Uterus (tissue), 4 donors: ENCODE measurements at places on chromosomes 7 and 10. TPM values are rescaled to one million over a fixed set of nuclear protein-coding genes. Genes with fewer than 3 reads are reported as not detected.

Gene SPDYE1
- total RNA-seq = not detected

Gene MYL10
- not detected for total RNA-seq

Gene ZMYND11
- total RNA-seq = 54.1 TPM

Gene TACC2
- total RNA-seq = 16.5 TPM

Gene CCDC136
- total RNA-seq = 16.5 TPM

Gene TMEM270
- not detected for total RNA-seq

Gene FAM25C
- not detected for total RNA-seq

Gene SLC16A12
- 7.4 TPM for total RNA-seq

Gene BHLHA15
- not detected for total RNA-seq

DNA sequence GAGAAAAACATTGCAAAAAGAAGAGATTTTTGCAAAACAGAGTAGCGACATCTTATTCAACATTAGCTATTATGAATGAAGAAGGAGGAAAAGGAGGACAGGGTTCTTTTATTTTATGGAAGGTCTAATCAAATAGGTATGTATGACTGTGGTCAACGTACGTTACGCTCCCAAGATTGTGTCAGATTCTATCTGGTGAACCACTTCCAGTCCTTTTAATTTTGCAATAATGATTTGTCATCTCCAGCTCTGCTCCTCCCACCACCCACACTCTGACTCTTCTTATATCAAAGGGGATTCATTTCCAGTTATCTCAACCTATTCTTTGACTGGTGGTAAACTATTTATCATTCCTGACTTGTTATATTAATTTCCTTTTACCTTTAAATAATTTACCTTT, 259.9 kb downstream of the CACNA2D1 start:
- H3K27ac ChIP-seq = no peak overlapping the region
- DNase-seq = no peak
- H3K36me3 ChIP-seq = no peaks in the 10 kb centered on the region
- no peak overlapping the region for H3K4me3 ChIP-seq

DNA sequence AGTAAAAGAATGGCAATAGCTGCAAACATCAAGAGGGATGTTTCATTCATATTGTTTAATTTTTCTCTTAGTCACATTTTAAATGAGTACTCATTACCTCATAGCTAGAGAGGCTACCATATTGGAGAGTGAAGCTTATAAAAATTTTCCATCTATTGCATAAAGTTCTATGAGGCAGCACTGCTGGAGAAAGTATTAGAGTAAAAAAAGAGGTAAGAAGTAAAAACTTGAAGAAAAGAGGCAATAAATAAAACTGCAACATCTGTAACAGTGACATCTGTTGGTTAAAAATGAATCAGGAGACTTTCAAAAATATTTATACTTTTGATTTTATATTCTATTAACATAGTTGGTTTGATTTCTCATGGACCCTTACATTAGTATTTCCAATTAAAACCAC, 284.5 kb upstream of the SEMA3D start:
- no peak overlapping the region for H3K4me3 ChIP-seq
- no peaks in the 10 kb centered on the region for H3K27me3 ChIP-seq
- no peak for DNase-seq
- H3K36me3 ChIP-seq = no peaks in the 10 kb centered on the region
- H3K4me1 ChIP-seq = no peaks in the 10 kb centered on the region

DNA sequence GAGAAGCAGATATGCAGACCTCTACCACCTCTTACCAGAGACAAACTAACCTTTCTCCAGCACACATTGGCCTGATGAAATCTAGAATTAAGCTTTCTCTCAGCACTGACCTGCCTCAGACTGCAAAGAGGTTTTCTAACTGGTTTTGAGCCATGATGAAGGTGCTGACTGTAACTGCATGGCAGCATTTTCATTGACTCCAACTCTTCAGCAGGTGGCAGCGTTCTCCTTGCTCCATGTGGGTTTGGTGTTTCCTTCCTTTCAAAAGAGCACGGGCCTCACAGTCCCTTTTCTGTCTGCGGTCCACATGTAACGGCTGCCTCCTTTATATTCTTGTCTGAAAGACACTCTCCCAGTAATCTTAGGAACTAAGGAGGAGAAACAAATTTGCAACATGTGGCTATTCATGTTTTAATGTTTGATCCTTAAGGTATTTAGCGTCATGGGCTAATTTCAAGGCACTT, 12.6 kb downstream of the KLLN start:
- no peak overlapping the region for H3K4me3 ChIP-seq
- no peaks in the 10 kb centered on the region for H3K4me1 ChIP-seq
- peak; percentile 76 for DNase-seq
- H3K27ac ChIP-seq = peak overlapping the region; percentile 42
- no peaks in the 10 kb centered on the region for H3K27me3 ChIP-seq

GRCh38 chr7:36487756-36488336, 98.2 kb downstream of the ANLN start:
- H3K27ac ChIP-seq = no peak overlapping the region
- no peaks in the 10 kb centered on the region for H3K27me3 ChIP-seq
- no peaks in the 10 kb centered on the region for H3K4me1 ChIP-seq
- H3K36me3 ChIP-seq = no peaks in the 10 kb centered on the region

DNA sequence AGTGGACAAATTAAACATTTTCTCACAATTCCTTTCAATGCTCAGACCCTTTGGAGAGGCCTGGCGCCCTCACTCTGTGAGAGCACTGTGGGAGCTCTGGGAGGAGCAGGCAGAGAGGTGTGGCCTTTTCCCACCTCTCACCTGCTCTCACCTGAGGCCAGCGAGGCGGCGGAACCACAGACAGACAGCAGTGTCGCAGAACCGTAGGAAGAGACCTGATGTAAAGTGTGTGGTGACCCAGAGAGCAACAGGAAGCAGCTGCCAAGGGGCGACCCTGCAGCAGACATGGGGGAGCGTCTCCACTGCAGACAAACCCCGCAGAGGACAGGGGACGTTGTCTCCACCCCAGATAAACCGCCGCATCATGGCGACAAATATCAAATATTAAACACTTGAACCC, 15.6 kb upstream of the PARP12 start:
- no peaks in the 10 kb centered on the region for H3K36me3 ChIP-seq
- no peak for DNase-seq
- no peak overlapping the region for H3K4me3 ChIP-seq

GRCh38 chr10:53580465-53580864, 807.9 kb upstream of the MBL2 start:
- H3K4me3 ChIP-seq = no peak overlapping the region
- H3K36me3 ChIP-seq = no peaks in the 10 kb centered on the region
- DNase-seq = no peak
- no peak overlapping the region for H3K27ac ChIP-seq

DNA sequence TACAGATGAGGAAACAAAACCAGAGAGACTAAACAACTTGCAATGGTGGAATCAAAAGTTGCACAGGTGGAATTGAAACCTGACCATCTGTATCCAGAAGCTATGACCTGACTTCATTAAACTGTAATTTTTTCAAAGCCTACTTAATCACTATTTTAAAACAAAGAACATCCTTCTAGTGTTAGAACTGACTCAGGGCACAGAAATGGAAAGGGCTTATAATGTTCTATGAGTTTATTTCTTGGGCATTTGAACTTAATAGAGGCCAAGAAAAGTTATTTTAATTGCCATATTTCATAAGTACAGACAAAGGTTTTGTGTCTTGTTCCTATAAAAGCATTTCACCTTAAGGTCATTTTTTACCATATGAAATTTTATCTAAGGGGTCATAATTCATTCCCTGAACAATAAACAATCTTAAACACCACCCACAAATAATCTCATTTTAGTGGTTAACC, 8.8 kb downstream of the ITGB1 start:
- no peak for DNase-seq
- H3K4me1 ChIP-seq = no peaks in the 10 kb centered on the region
- no peaks in the 10 kb centered on the region for H3K27me3 ChIP-seq
- H3K4me3 ChIP-seq = no peak overlapping the region
- H3K36me3 ChIP-seq = no peaks in the 10 kb centered on the region
- no peak overlapping the region for H3K27ac ChIP-seq

DNA sequence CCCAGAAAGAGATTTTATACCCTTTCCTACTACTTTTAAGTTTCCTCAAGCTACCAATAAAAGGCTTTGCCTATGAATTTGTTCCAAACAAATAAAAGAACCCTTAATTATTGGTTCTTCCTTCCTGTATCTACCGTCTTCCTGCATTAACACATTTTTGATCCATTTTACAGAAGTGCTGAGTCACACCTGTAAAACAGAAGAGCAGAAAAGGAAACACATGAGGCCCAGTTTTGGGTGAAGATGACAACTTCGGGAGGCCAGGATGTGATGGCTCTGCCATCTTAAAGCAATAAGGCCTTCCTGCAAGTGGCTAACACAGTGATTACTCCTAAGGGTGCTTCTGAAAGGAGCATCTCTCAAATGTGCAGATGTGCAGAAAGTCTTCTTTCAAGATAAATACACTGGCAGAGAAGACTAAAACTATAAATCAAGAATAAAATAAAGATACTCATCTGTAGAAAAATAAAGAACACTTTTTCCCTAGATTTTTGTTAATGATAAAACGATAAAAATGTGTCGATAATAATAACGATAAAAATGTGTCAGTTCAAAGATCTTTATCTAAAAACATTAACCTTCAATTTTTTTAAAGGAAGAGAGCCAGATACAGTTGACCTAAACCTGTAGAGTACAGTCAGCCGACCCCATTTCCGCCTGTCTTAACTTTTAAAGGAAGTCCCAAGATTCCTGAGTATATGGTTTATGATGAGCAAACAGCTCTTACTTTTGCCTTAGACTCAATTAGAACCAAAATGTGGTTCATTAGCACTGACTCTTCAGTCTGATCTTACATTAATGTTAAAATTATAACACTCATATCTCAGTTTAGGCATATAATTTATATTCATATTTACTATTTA, 108.6 kb downstream of the UBE2H start:
- H3K27ac ChIP-seq = no peak overlapping the region
- H3K36me3 ChIP-seq = no peaks in the 10 kb centered on the region
- no peak for DNase-seq

DNA sequence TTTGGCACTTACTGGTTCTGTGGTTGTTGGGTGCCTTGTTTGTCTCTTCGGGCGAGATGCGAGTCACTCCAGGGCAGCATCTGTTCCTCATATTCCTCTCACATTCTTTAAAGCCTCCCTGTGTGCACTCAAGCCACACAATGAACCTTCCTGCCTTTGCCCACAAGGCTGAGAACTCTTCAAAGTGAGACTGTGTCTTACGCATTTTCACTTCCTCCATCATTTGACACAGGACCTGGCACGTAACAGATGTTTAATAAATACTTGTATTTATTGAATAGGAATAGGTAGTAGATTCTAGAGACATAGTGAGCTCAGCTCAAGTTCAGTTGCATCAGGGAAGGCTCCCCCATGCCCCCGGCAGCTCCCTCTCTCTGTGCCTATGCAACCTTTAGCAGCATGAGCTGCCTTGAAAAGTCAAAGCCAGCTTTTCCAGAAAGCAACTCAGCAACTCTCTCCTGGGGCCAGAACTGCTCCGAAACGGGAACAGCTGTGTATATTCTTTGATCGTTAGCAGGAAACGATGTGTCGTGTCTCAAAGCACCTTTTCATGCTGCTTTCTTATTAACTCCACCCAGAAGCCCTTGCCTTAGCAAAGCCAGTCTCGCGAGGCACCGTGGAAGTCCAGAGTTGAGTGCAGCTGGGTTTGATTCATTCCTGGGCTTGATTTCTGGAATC, 97.5 kb downstream of the PFKFB3 start:
- no peak for DNase-seq
- H3K27ac ChIP-seq = no peak overlapping the region
- no peaks in the 10 kb centered on the region for H3K27me3 ChIP-seq

- H3K27me3 ChIP-seq = no peaks in the 10 kb centered on the region
- H3K4me1 ChIP-seq = no peaks in the 10 kb centered on the region
- H3K36me3 ChIP-seq = no peaks in the 10 kb centered on the region
- DNase-seq = no peak
These were observed 49.1 kb downstream of the DOCK4 start for GRCh38 chr7:112157072-112157471.

GRCh38 chr7:38502848-38503247, 128.3 kb downstream of the AMPH start:
- no peaks in the 10 kb centered on the region for H3K27me3 ChIP-seq
- no peaks in the 10 kb centered on the region for H3K36me3 ChIP-seq
- no peak for DNase-seq

DNA sequence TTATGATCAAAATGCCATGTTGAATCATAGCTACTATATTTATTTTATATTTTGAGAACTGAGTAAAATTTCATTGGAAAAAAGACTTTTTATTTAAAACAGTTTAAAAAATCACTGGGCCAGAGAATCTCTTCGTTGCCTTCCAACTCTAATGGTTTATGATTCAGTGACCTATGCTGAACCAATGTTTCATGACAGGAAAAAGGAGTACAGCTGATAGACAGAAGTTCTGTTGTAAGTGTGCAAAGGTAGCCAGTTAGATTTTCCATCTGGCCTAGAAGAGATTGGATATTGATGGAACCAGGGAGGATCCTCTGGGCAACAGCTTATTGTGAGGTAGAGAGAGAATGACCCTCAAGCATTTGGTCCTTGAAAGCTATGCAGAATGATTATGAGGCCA, 745.8 kb downstream of the SUGCT start:
- H3K36me3 ChIP-seq = no peaks in the 10 kb centered on the region
- DNase-seq = no peak
- no peak overlapping the region for H3K4me3 ChIP-seq
- H3K27me3 ChIP-seq = no peaks in the 10 kb centered on the region
- H3K27ac ChIP-seq = no peak overlapping the region
